H1 (cell line): ENCODE measurements at places on chromosomes 2 and 18. TPM values are rescaled to one million over a fixed set of nuclear protein-coding genes. Genes with fewer than 3 reads are reported as not detected.

The CCNYL1 gene
- 35.4 and 36.2 TPM in 2 replicates for total RNA-seq

The SETBP1 gene
- 4.6 and 6.5 TPM in 2 replicates for total RNA-seq

The PPP1R1C gene
- 2.5 and 5.3 TPM in 2 replicates for total RNA-seq

The SLC19A3 gene
- total RNA-seq = 5.9 and 9.8 TPM in 2 replicates

DNA sequence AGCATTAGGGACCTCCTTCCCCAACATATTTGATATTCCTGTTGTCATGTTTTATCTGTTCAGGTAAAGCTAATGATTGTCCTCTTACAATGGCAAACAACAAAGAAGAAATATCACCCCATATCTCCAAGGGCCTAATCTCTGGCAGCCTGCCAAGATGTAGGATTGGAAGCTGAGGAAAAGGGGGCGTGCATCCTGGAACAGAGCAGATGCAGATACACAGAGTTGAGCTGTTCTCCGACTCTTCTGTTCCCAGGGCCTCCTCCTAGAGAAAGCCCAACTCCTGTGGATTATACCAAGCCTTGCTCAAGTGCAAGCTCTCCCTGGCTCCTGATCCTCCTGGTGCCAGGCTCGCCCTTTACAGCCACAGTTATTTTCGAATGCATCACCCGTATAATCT is 35.2 kb upstream of the CD207 start:
- H3K36me3 ChIP-seq = no peaks in the 10 kb centered on the region
- no peak for DNase-seq
- H3K4me1 ChIP-seq = no peaks in the 10 kb centered on the region
- peaks cover 37% of the 10 kb centered on the region for H3K27me3 ChIP-seq
- no peak overlapping the region for H3K4me3 ChIP-seq
- no peak overlapping the region for H3K27ac ChIP-seq

- H3K36me3 ChIP-seq = no peaks in the 10 kb centered on the region
- H3K27me3 ChIP-seq = no peaks in the 10 kb centered on the region
- H3K27ac ChIP-seq = no peak overlapping the region
- DNase-seq = no peak
These were observed 250.5 kb upstream of the TMEM200C start for GRCh38 chr18:6145645-6146306.

DNA sequence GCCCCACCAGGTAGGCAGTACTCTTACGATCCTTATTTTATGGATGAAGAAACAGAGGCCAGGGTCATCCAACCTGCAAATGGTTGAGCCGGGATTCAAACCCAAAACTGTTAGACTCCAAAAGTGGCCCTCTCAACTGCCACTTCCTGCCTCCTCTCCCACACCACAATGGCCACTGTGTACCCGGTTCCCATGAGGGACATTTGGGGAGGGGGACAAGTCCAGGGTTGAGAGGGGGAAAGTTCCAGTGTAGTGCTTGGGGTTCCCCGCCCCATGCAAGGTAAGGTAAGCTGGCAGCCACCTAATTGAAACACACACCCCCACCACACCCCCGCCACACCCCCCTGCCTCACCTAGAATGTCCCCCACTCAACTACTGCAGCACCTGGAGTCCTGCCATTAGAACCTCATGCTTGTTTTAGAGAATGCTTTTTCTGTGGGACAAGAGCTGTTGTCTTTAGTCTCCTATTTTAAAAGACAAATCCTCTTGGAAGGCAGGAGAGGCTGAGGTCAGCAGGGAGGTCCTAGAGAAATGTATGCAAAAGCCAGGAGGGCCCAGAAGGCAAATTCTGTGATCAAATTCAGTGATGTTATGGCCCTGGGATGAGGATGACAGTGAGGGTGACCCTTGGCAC is 145.2 kb downstream of the ZFP36L2 start:
- no peak for DNase-seq
- H3K4me3 ChIP-seq = no peak overlapping the region
- no peak overlapping the region for H3K27ac ChIP-seq
- no peaks in the 10 kb centered on the region for H3K36me3 ChIP-seq
- no peaks in the 10 kb centered on the region for H3K27me3 ChIP-seq

DNA sequence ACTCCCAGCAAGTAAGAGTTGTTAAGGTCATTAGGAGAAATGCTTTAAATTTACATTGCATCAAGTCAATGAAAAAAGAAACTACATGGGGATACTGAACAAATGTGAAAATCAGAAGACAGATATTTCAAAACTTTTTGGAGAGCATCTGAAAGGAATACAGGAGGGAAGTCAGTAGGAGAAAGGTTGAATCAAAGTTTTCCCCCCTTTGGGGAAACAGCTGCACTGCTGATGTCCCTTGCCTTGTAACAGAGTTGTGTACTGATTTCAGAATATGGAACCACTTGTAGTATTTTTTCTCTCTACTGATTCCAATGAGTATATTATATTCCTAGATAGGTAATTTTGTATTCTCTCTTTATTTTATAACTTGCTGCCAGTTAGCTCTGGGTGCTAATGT is 592.5 kb upstream of the ZEB2 start:
- peaks cover 3% of the 10 kb centered on the region; the same call in 1 of the 2 replicates for H3K4me1 ChIP-seq
- no peak overlapping the region for H3K27ac ChIP-seq
- H3K4me3 ChIP-seq = no peak overlapping the region
- H3K27me3 ChIP-seq = no peaks in the 10 kb centered on the region
- no peaks in the 10 kb centered on the region for H3K36me3 ChIP-seq

- H3K4me1 ChIP-seq = no peaks in the 10 kb centered on the region
- H3K27ac ChIP-seq = no peak overlapping the region
- no peaks in the 10 kb centered on the region for H3K36me3 ChIP-seq
These were observed 120.0 kb upstream of the SIX3 start for GRCh38 chr2:44821500-44821899.

DNA sequence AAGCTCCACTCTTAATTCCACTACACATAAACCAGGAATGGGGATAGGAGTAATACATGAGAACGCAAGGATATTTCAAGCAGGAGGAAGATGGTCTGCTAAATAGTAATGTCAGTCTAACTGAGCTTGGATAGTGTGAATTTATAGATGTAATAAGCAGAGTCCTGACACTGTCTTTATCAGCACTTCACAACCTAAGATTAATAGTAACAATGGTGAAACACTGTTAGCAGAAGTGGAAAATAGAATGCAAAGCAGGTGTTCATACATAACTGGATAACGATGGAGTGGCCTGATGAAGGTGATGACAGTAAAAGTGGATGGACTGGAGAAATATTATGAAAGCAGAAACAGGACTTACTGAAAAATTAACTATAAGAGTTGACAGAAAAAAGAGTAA is 80.4 kb downstream of the ROCK2 start:
- H3K27ac ChIP-seq = no peak overlapping the region
- no peaks in the 10 kb centered on the region for H3K4me1 ChIP-seq
- no peaks in the 10 kb centered on the region for H3K27me3 ChIP-seq
- no peak overlapping the region for H3K4me3 ChIP-seq
- no peaks in the 10 kb centered on the region for H3K36me3 ChIP-seq

GRCh38 chr18:27449104-27449503 is 264.0 kb upstream of the CHST9 start:
- H3K4me1 ChIP-seq = peaks cover 4% of the 10 kb centered on the region; the same call in 1 of the 2 replicates
- DNase-seq = no peak
- no peaks in the 10 kb centered on the region for H3K27me3 ChIP-seq
- no peaks in the 10 kb centered on the region for H3K36me3 ChIP-seq
- H3K4me3 ChIP-seq = no peak overlapping the region

- peaks cover 25% of the 10 kb centered on the region; the same call in 1 of the 2 replicates for H3K36me3 ChIP-seq
- H3K4me1 ChIP-seq = peaks cover 9% of the 10 kb centered on the region
- no peaks in the 10 kb centered on the region; the same call in 1 of the 2 replicates for H3K27me3 ChIP-seq
- H3K4me3 ChIP-seq = peak overlapping the region; percentile 91
- H3K27ac ChIP-seq = peak overlapping the region; percentile 98
- DNase-seq = no peak
These were observed 472 bp downstream of the SLC20A1 start for GRCh38 chr2:112646102-112646719.
